ENCODE measurements at places on chromosomes 2 and 18.

GRCh38 chr2:70828115-70828514, 7.5 kb downstream of the CD207 start:
- no peak for DNase-seq

- DNase-seq, result no peak
Measured at GRCh38 chr18:12839057-12839525, 44.9 kb downstream of the PTPN2 start.

- no peak for DNase-seq
Measured at GRCh38 chr2:60383401-60384143, 169.9 kb downstream of the BCL11A start.

- no peak for DNase-seq
Measured at GRCh38 chr2:160351956-160352355, 141.7 kb downstream of the RBMS1 start.

DNA sequence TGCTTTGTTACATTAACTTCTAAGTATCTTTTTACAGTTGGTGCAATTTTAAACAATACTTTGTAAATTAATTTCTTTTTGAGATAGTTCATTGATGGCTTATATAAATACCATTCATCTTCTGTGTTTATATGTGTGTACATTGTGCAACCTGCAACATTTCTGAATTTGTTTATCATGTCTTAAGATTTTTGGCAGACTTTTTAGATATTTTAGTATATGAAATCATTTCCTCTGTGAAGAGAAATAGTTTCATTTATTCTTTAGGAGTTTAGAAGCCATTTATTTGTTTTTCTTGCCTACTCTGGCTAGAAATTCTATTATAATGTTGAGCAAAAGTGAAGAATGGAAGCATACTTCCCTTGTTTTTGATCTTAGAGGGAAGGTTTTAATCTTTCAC, 337.8 kb upstream of the DSEL start:
- no peak for DNase-seq

- DNase-seq, result peak; percentile 69
Measured at GRCh38 chr2:172097557-172098131, 5.1 kb downstream of the DLX2 start.

GRCh38 chr2:194319222-194319992, 1337.6 kb upstream of the SLC39A10 start:
- no peak for DNase-seq

DNA sequence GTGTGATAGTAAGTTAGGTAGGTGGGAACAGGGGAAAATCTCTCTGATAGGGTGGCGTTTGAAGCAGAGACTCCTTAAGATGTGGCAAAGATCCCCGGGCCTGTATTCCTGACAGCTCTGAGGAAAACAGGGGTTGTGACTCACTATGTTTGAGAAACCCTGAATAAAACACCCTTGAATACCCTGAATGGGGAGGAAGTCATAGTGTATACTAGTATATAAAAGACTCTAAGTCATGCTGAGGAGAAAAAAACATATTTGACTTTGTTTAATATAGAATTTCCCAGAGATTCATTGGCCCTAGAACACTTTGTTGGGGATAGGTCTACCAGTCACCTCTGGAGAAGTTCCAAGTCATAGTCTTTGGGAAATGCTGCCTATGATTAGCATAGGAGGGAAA, 590.9 kb downstream of the IRS1 start:
- DNase-seq, result no peak

DNA sequence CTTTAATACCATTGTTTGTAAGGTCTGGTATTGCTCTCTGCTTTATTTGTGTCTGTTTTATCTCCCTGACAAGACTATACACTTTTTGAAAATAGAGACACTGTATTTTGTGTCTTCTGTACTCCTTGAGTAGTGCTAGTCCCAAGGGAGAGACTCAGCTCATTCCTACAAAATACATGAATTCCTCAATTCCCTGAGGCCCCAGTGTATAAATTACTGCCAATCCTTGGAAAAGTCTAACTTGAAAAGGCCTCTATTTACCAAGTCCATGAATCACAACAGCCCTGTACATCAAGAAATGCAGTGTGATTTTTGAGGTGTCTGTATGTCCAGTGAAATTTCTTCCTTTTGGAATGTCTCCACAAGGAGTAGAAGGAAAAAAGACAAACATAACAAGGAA, 34.9 kb upstream of the NEDD4L start:
- no peak for DNase-seq

- no peak for DNase-seq
Measured at GRCh38 chr2:88503771-88504170, 51.3 kb upstream of the FOXI3 start.

GRCh38 chr2:239811111-239811781, 213.9 kb downstream of the NDUFA10 start:
- DNase-seq, result no peak

- peak; percentile 64 for DNase-seq
Measured at GRCh38 chr2:5915881-5916310, 223.7 kb downstream of the SOX11 start.

- DNase-seq, result no peak
Measured at GRCh38 chr2:110818767-110819481, 86.6 kb downstream of the ACOXL start.

DNA sequence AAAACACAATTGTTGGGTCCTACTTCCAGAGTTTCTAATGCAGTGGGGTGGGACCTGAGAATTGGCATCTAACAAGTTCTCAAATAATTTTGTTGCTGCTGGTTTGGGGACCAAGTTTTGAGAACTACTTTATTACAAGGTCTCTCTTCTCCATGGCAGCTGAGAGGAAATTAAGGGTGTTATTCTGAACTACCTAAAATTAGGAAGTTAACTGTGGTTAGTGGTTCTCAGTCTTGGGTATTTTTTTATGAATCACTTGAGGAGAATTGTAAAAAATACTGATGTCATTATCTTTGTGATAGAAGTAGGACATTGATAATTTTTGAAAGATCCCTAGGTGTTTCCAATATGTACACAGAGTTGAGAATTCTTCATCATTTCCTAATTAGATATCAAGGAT, 210.2 kb downstream of the MC4R start:
- no peak for DNase-seq

GRCh38 chr2:226699321-226699720, 100.3 kb downstream of the IRS1 start:
- peak; percentile 62 for DNase-seq

DNA sequence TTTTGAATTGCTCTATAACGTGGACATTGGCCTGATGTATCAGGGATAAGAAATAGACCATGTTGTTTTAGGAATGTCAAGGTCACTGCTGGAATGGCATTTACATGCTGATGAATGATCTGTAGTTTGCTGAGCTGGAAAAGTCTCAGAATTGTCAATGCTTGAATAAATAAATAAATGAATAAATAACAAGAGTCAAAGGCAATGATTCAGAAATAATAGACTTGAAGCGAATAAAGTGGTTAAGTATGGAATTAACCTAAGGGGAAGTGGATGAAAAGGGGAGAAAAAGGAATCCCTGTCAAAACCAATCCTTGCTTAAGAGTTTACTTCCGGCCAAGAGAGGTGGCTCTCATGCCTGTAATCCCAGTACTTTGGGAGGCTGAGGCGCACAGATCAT, 1620.0 kb downstream of the SUCLG1 start:
- no peak for DNase-seq

- DNase-seq, result no peak
Measured at GRCh38 chr2:207066791-207067460, 98.8 kb downstream of the KLF7 start.

DNA sequence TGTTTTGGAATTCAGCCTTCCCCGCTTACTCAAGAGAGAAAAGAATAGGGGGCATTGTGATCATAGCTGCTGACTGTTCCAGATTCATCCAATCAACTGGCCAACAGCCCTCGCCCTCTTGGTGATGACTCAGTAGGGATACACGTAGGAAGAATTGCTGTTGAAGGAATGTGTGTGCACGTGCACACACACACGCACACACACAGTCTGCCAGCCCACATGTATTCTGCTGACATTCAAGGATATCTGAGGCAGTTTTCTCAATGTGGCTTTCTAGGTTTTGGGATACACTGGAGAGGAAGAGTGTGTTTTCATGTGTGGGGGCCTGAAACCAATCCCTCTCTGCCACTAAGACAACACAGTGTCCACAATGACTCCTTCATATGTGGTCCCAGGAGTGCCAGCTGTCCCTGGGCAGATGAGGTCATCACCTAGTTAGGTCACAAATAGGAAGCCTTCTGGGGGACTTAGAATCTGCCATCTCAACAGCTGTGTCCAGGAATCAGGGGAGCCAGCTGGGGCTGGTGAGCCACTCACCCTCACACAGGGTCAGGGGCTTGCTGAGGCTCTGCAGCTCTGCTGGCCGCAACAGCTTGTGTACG, 352.6 kb downstream of the SS18 start:
- no peak for DNase-seq

GRCh38 chr2:238123218-238123971, 15.1 kb upstream of the KLHL30 start:
- DNase-seq, result no peak

DNA sequence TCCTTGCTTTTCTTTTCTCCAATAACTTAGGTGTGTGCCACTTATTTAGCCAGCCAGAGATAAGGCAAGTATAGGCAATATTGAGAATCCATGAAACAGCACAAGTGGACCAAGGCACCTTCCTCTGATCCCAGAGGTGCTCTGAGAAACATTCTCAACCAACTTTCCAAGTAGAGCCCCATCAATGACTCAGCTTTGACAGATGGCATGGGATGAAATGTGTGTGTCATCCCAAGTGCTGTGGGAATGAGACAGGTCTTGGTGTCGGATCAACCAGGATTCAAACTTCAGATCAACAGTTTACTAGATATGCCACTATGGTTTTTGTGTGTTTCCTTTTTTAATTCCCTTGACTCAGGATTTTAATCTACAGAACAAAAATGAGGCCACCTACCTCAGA, 164.0 kb downstream of the GRB14 start:
- DNase-seq, result no peak

Data from NCI-H1694 (cell line).